ENCODE measurements at places on chromosomes 7 and 10.

DNA sequence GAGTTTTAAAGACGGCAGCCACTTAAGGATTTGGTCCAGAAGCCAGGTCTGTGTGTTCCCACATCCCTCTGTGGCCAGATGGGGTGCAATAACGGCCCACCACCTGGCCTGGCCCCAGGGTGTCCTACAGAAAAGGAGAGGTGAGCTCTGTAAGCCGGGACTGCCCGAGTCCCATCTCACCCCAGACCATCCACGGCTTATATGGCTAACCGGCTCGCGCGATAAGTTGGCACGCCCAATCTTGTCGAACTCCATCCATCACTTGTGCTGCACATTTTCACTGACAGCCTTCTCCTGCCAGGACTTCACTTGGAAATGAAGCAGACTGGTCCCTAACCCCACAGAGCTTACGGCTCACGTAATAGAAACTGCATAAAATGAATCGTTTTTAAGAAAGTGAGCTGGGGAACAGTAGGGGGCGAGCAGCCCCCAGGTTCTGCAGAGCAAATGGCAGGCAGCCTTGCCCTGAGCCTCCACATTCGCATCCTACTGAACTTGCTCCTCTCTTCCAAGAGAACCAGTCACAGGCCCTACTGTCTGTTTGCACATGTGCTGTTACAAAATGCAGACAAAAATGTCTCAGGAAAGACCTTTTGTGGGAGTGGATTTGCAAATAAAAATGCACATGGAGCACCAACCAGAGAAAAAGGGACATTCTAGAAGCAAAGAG, 98.2 kb downstream of the TNS3 start:
- DNase-seq = no peak

- DNase-seq = no peak
These were observed 80.0 kb downstream of the DAGLB start for GRCh38 chr7:6367701-6368211.

- no peak for DNase-seq
These were observed 25.6 kb upstream of the ZC3HAV1L start for GRCh38 chr7:139061416-139061815.

DNA sequence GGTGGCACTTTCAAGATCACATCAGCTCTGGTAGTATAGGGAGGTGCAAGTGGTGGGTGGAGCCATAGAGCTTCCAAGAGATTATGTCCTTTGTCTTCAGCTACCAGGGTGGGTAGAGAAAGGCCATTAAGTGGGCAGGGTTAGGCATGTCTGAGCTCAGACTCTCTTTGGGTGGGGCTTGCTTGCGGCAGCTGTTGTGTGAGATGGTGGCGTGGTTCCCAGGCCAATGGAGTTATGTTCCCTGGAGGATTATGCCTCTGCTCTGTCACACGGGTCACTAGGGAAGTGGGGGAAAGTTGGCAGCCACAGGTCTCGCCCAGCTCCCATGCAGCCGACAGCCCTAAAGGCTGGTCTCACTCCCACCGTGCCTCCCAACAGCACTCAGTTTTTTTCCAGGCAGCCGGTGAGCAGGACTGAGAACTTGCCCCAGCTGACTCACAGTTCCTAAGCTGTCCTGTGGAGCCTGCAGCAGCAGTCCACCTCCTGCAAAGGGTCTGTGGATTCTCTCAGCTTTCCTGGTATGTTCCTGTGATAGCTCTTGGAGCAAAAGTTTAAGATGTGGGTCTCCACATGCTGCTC, 459.0 kb downstream of the SH2D4B start:
- no peak for DNase-seq

GRCh38 chr10:29142516-29143314, 146.2 kb upstream of the LYZL1 start:
- DNase-seq = no peak

GRCh38 chr7:48563334-48563733, 361.0 kb upstream of the CDC14C start:
- DNase-seq = no peak

Measured in activated T-helper 1 cell treated with anti-CD3 and anti-CD28 coated beads, Interleukin-2, amount 50 U/mL, for 16 hours (primary cell).